ENCODE measurements at places on chromosomes 7 and 10.

GRCh38 chr7:121608785-121609184 lies 212.7 kb upstream of the FAM3C start:
- no peak for DNase-seq

GRCh38 chr7:41872966-41873365 lies 170.1 kb upstream of the INHBA start:
- DNase-seq: peak; percentile 32

GRCh38 chr10:99364125-99364524 lies 35.0 kb downstream of the CNNM1 start:
- no peak for DNase-seq

DNA sequence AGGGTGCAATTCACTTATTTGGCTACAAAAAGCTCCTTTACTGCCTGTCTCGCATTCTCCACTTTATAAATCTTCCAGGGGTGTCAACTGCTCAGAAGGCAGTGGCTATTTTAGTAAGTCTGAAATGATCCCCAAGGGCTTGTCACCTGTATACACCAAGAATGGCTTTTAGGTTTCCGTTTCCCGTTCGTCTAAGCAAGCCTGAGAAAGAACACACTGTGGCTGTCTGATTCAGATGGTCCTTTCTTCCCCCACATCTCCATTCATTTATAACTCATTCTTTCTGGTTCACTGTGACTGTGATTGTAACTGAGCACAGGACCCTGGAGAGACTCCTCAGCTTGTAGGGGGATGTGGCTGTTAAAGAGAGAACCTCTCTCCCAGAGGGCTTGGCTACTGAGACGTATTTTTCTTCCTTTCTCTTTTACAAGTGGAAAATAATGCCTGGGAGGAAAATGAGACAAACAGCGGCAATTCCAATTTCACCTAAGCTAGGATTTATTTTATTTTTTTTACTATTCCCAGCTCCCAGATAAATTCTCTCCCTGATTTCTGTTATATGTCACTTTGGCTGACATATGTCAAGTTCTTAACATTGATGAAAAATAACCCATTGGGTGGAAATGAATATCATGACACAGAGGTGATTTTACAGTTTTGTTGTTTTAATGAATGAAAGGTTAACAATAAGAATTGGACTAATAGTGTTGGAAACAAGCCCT lies 129.3 kb downstream of the FAM107B start:
- DNase-seq: no peak
